ENCODE measurements at places on chromosomes 5 and 9.

DNA sequence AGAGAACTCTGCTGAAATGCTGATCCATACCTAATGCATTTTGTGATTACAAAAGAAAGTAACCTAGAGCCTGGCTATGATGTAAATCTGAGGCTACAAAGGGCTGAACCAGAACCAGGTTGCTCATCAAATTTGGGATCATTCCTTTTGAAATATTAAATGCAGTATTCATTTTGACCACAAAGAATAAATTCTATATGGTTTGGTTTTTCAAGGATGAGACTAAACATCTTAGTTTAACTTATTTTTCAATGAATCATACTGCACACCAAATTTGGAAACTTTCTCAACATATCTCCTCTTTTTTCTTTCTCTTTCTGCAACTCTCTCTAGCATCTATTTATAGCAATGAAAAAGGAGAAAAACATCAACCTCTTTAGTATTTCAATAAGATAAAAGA lies 46.5 kb downstream of the CEMIP2 start:
- no peak for DNase-seq

DNA sequence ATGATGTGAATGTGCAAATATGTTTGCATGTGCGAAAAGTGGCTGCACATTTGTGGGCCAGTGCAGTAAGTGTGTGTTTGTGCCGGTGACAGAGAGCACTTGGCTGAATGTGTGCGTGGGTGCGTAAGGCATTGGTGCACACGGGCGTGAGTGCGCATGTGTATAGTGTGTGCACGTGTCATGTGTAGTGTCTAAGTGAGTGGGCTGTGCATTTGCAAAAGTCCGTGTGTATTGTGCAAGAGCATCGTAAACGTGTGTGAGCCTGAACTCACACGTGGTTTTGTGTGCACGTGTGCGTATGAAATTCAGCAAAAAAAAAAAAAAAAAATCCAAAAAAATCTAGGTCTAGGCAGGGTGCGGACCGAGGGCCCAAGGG lies 6.5 kb upstream of the EBF1 start:
- DNase-seq: no peak

GRCh38 chr5:79840084-79840990 lies 150.7 kb downstream of the CMYA5 start:
- no peak for DNase-seq

GRCh38 chr9:22203371-22204138 lies 194.4 kb upstream of the CDKN2B start:
- no peak for DNase-seq

DNA sequence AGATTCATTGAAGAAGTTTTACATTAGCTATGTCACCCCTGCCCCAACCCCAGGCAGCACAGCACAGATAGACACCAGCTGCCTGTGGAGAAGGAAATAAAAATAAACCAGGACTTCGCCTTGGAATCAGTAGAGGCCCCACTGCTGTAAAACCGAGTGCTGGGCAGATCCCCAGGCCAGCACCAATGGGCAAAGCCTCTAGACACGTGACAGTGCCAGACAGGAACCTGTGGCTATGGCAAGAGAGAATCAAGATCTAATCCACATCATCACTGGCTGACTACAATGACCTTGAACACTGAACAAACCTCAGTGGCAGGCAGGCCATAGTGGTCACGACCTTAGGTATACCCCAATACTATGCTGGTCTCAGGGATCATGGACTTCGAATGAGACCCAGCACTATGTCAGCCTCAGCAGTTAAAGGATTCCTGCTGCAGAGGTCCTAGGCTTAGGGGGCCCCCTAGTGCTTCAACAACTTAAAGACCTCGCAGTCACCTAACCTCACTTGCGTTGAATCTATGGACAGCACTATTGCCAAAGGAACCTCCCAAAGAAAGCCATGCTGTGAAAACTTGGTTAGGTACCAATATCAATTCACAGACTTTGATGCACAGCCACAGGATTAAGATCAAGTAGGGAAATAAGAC lies 2118.6 kb upstream of the C9orf72 start:
- peak; percentile 15 for DNase-seq

- no peak for DNase-seq
Observed at GRCh38 chr5:71695071-71695470, 24.0 kb upstream of the CARTPT start.

DNA sequence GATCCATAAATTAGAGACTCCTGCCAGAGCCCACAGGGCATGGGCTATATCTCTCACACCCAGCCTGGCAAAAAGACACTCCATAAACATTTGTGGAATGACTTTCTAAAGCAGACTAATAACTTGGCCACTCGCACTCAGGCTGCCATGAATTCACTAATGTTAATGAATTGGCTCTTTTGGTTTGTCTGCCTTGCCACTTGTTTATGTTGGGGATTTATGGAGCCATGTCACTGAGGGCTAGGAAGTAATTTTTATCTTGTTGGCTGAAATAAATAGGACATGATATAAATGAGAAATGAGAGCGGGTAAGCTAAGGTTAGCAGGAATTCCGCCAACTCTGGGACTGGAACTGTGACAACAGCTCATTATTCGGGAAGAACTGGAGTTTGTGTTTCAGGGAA lies 55.2 kb downstream of the DROSHA start:
- DNase-seq: no peak

GRCh38 chr5:156379206-156379605 lies 52.2 kb downstream of the SGCD start:
- DNase-seq: no peak

All from Jurkat, Clone E6-1 (cell line).